ENCODE measurements at places on chromosomes 5 and 9.

DNA sequence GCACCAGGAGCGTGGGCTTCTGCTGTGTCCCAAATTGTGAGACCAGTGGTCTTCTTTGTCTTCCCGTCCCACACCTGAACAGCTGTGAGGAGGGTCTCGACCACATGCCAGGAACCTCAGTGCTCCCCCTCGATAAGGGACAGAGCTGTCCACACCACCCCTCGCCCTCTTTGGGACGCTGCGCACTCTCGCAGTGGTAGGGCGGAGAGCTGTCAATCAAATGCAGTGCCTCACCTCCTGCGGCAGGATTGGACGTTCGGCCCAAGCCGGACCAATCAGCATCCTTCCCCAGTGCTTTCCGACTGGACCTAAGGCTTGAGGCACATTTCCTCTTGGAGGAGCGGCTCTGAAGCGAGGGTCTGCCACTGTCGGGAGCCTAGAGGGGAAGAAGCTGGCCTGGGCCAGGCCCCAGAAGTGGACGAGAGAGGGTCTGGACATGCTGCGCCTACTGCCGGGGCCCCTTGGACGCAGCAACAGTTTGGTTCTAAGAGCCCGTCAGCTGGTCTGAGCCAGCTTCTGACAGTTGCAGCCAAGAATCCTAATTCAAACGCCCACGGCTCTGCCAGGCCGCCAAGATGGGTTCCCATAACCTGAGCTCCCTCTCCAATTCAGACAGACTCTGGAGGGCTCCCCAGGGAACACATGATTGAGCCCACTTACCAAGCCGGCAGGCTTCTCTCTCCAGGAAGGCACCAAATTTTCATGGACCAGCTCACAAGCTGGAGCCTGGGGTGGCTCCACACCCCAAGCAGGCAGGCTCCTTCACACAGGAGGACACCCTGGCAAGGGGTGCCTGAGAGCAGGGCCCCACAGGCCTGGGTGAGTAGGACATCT is 28.1 kb upstream of the ADAMTS2 start:
- no peak for DNase-seq

DNA sequence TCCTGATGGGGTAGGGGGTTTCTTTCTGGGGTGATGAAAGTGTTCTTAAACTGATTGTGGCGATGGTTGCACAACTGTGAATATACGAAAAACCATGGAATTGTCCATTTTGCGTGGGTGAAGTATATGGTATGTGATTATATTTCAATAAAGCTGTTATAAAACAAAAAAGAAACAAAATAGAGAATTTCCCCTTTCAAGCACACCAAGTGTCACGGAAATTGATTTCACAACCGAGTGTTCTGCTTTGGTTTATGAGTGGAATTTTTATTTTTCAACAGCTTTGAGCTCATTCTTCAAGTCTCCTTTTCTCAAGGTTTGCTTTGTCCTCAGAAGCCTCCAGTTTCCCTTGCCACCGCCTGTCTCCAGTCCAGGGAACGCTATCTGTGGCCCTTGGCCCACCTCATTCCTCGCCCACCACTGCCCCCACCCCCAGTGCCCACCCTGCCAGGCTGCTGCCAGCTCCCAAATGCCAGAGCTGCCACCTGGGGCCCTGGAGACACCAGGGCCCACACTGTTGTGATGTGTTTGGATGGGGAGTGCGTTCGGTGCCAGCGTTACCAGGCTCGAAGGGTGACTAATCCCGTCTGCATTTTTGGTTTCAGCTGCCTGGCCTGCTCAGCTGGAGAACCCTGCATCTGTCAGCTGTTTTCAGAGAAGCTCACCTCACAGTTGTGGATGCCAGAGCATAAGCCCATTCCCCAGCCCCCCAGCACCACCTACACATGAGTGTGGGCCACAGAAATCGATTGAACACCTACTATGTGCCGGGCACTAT is 30.4 kb downstream of the DUSP1 start:
- DNase-seq: no peak

DNA sequence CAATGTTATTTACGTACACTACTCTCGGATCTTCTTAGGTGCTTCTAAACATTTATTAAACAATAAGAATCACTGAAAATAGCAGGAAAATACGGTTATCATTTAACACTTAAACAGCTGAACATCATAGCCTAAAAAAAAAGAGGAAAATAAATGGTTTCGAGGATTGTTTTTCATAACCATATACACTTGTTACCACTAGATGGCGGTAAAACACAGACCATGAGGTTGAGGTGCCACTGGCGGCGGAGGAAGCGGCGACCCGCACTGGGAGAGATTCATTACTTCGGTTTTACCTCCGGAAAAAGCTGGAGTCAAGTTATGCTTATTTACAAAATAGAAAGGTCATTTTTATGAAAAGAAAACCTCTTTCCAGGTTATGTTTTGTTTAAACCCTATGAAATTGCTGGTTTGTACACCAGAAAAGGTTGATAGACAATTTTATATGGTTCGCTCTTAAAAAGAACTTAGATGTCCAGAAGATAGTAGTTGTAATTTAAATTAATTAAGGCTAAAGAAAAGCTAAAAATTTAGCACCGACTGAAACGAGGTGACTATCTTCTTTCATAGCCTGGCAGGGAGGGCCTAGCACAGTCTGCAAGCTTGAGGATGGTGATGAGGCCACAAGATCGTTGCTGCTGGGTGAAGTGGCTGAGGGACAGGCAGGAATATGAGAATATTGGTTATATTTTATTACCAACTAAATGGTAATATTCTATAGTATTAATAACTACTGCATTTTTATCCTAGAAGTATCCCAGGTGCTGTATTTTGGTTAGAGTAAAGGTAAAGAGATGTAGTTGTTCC is 605.7 kb downstream of the RAB3C start:
- no peak for DNase-seq

GRCh38 chr9:72909428-72909827 is 43.4 kb downstream of the ALDH1A1 start:
- no peak for DNase-seq

DNA sequence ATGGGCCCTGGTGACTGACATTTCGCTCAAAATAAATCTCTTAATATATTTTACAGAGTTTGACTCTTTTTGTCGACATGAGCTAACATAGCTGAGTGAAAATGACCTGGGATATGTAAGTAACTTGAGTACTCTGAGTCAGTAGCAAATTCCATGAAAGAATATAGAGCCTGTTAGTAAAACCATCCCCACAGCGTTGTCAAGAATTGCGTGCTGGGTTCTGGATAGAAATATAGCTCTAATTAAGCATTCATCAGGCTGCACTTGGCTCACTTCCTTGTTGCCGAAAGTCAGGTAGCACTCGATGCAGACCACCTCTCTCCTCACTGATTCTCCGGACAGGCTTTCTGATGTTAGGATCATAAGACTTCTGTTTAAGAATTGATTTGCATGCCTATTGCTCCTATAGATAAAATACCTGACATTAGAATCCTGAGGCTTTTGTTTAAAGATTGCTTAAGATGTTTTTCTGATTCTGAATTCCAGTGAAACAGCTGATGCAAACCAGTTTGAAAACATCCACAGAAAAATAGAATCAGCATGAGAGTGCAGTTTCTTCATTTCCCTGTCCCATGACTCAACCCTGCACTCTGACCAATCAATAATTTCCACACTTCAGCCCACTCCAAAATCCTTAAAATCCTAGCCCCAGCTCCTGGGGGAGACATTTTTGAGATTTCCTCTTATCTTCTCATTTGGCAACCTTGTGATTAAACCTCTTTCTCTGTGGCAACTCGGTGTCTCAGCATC is 310.6 kb downstream of the DIRAS2 start:
- DNase-seq: no peak

DNA sequence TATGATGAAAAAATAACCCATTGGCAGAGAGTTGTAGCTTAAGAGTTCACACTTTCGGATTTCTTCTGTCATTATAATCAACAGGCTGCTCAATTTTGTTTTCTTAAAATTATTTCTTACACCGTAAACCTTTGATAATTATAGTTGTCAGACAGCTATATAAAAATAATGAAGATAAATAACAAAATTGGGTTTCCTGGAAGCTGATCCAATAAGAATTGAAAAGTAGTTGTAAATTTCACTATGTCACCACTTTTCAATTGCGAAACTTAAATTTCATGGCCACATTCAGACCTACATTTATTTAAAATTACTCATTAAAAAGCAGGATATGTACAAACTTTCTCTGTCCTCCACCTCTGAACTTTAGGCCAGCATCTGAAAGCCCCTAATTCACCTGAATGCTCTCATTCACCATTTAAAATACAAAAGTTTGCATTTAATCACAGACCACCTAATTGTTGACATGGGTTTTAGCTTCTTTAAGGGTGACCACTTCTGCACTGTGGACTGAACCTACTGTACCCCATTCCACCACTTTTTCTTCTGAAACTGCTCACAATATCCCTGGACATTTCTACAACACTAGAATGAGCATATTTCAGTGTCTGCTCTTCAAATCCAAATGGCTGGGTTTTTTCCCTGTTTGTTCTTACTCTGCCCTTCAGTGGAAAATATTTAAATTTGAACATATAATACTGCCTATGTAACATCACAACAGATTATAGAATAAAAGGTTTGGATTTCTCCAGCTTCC is 680 bp downstream of the SELENOP start:
- no peak for DNase-seq

GRCh38 chr5:40754381-40755092 is 1.2 kb downstream of the TTC33 start:
- DNase-seq: no peak

DNA sequence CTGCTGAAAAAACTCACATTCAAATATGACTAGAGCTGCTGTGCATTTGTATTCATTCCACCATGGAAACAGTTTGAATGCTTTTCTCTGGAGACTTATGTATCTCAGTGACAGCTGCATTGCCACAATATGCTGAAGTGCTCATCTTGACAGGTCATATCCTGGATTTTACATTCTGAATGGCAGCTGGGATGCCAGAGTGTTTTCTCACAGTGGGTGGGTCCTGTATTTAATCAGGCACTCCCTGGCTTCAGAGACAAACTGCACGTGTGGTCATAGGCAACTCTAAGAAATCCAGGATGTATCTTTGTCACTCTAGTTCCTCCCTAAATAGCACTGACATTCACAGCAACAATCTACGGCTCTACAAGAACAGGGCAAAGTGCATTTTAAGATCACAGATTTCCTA is 75.6 kb downstream of the ST8SIA4 start:
- DNase-seq: no peak

DNA sequence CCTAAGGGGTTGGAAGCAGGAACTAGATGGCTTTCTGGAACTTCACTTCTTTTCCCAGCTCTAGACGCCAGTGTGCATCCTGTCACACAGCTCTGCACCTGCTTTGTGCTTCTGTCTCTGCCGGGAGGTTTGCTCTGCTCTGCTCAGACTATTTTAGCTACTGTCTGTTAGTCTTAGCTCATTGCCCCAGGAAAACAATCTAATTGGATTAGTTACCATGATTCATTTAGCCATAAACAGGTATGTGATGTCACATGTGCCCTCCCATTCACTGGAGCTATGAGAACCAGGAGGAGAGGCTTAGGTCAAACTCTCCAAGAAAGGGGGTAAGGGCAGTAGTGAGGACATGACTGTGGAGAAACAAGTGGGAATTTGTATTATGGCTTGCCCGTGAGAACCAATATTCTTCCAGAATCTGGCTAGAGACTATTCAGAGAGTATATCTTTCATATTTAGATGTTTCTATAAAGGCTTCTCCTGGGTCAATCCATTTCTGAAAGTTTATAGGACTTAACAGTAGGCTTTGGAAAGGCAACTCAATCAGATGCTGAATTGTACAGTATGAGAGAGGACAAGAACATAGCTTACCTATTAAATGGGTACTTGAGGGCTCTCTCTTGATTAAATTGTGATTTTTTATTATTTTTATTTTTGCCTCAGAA is 22.4 kb upstream of the NREP start:
- DNase-seq: no peak

DNA sequence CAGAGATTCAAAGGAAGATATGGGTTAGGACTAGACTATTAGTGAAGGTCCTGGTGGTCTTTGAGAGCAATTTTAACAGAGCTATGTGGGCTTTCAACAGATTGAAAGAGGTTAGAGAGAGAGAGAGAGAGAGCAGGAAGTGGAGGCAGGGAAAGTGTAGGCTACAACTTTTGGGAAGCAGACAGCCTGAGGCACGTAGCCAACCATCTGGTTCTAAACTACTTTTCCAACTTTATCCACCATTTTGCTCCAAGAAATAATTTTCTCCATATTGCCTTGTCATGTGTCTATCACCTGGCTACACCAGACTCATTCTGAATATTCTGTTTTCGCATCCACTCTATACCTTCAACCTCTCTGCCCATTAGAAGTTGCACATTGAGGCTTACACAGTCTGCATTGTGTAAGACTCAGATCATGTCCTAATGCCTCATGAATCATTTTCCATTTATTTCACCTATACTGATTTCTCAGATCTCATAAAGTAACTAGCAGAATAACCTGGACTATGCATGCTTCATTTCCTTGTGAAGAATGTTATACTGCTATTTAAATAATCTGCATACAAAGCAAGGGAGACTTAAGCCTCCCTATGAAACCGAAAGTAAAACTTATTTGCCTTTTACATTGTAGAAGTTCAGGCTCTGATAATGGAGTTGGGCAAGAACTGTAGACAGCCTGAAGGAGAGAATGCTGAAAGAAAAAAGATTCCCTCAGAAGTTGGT is 235.6 kb downstream of the ELAVL2 start:
- DNase-seq: no peak

DNA sequence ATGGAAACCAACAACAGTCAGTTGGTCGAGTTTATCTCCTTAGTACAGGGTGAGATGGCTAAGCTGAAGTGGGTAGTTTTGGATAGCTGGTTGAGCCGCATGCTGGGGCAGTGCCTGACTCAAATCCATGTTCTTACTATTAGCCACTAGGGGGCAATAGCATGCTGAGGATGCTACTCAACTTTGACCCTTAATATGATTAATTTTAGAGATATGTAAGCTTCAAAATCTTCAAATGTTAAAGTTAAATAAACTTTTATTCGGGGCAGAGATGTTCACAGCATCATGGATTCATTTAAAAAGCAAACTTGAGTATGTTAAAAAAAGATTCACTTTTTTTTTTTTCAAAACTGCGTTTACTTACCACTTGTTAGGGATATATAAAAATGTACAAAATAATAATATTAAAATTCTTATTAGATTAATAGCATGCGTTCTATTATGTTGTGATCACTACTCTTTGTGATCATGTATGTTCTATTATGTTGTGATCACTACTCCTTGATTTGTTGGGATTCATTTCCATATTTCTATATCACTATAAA is 57.0 kb downstream of the C9orf153 start:
- DNase-seq: peak; percentile 18

GRCh38 chr5:98105681-98106080 is 667.8 kb upstream of the RGMB start:
- DNase-seq: no peak

GRCh38 chr9:90107040-90107725 is 502.4 kb downstream of the GADD45G start:
- DNase-seq: no peak

DNA sequence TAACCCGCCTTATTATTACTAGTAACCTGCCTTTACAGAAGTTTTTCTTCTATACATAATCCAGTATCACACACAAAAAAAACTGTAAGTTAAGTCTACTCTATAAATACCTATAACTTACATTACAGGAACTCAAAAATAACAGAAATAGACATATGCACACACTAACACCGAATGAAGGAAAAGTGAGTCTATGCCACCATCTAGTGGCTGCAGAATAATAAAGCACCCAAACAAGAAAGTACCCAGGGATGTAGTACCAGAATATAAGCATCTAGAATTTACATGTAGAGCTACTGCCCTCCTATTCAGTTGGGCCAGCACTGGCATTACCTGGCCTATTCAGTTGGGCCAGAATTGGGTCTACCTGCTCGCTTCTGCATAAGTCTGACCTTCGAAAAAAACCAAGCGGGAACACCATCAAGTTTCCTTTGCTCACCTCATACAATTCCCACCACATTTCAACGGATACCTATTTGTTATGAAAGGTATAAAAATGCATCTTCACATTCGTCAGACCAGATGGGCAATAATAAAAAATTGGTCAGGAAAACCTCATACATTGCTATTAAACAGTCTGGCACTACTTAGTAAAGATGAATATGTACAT is 4.0 kb upstream of the NIPSNAP3A start:
- DNase-seq: peak; percentile 31
